Ovary (tissue), 10 donors: ENCODE measurements at places on chromosomes 7 and 10.

DNA sequence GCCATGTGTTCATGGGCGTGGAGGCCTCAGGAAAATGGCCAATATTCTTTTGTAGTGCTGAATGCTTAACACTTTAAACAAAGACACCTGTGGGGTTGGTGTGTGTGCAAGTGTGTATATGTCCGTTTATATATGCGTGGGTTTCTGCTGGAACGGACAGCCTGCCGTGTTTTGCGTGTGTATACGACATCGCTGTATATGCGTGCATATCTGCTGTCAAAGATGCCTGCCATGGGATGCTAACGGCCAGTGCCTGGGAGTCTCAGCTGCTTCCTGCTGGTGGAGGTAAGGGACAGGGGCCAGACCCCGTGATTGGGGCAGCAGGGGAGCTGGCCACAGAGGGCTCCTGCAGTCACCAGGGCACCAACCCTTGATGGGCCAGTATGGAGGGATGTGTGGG, 216.3 kb upstream of the SHH start:
- DNase-seq = no peak

GRCh38 chr10:50788951-50789945, 49.5 kb downstream of the ASAH2B start:
- no peak for DNase-seq

GRCh38 chr10:74337330-74338016, 186.5 kb downstream of the ADK start:
- no peak for DNase-seq

GRCh38 chr10:21138769-21139340, 241.7 kb upstream of the NEBL start:
- no peak for DNase-seq

- no peak for DNase-seq
Observed at GRCh38 chr7:157124690-157125089, 14.0 kb upstream of the UBE3C start.

DNA sequence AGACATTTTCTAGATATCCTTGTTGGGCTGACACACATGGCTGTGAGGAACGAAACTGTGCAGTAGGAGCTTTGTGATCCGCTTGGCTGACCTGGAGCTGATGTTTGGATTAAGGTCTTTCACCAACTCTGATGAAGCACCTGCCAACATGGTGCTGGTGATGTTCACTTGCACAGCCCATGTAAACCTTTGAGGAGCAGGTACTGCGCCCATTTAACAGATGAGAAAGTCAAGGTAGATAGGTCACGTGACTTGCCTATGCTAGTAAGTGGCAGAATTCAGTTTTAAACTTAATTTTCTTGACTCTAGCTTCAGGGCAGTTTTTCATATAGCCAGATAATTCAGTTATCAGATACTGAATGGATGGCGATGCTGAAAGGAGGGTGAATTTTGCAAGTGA, 351.9 kb downstream of the RPS24 start:
- no peak for DNase-seq

DNA sequence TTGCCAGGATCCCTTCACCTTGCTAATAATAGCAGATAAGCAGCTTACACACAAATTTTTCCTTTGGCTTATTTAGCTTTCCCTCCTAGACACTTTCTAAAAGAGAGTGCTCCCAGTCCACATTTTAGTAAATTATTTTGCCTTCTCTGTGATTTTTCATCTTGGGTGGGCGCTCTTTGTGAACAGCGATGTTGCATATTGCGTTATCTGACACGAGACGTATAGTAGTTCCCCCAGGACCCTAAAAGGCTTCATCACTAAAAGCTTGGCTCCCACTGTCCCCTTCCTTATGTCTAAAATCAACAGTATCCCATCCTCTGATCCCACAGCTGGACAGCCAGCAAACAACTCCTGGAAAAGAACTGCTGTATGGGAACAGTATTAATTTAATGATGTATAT, 232.9 kb downstream of the DYNC1I1 start:
- no peak for DNase-seq

- DNase-seq = no peak
Observed at GRCh38 chr7:24406053-24406788, 122.2 kb downstream of the NPY start.

DNA sequence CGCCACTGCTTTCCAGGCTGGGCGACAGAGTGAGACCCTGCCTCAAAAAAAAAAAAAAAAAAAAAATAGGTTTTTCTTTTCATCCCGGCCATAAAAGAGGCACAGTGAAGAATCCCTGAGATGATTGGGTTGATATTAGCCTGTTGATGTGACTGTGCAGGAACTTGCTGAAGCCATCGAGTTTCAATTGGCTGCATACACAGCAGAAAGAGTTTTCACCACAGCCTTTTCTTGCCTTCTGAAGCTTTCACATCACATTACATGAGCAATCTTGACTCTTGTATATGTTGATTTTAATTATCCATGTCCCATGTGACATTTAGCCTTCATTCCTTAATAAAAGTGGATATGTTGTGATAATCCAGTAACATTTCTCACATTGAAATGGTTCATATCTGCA, 14.9 kb upstream of the PLXDC2 start:
- no peak for DNase-seq

GRCh38 chr10:128763588-128763987, 637.4 kb upstream of the MKI67 start:
- no peak for DNase-seq

DNA sequence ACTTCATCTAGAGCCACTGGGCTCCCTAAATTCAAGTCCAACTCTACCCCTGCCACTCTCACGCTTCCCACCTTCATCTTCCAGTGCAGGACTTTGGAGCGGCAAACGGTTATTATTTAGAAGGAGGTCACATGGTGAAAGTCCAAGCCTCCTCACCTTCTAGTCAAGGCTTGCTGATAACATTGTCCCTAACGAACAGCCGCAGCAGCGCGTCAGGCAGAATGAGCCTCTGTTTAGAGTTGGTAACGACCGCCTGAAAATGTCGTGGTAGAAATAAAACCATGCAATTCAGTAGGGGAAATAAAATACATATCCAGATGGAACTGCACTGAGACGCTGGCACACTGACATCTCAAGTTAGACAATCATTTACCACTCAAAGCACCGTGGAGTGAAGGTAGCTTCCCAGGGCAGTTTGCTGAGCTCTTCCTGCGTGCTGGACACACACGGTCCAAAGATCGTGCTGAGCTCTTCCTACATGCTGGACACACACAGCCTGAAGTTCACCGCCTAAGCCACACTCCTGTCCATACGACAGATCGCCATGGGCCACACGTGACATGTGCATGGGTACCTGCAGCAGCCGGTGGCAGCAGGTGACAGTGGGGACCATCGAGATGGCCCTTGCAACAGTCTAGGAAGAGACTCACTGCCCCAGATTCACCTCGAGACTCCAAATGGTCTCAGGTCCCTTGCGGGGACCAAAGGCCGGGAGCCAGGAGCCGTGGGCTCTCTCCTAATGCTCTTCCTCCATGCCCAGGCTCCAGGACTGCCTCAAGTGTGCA, 323.5 kb downstream of the PTPRN2 start:
- DNase-seq = no peak

- no peak for DNase-seq
Observed at GRCh38 chr7:81244224-81244623, 325.4 kb upstream of the SEMA3C start.

GRCh38 chr10:131649617-131650016, 251.2 kb upstream of the PPP2R2D start:
- DNase-seq = no peak

DNA sequence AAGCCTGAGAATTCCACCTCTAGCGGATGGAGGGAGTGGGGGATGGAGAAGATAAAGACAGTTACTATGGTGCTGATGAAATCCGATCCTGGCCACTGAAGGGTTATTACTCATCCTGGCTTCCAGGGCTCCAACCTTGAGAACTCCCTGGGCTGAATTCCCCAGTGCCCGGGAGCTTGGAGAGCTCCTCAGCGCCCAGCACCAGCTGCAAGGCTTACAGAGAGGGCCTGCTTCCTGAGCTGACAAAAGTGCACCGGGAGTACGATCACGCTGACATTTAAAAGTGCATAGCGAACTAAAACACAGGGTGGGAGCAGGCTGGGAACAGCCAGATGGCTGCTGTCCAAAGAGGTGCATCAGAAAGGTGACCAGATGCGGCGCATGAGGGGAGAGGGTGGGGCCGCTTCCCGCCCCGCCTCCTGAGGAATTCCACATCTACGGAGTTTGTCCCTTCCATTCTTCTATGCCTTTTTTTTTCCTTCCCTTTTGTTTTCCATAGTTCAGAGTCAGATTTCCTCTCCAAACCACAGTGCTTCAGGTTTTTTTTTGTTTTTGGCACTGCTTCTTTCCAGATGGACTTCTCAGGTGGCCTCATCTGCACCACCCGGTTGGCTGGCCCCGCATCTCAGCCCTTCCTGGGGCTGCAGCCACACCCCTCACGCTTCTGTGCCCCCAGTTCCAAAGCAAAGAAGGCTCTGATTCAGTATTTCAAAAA, 62.4 kb upstream of the MKRN1 start:
- DNase-seq = peak; percentile 90

GRCh38 chr10:29689001-29689400, 54.2 kb upstream of the SVIL start:
- DNase-seq = no peak

DNA sequence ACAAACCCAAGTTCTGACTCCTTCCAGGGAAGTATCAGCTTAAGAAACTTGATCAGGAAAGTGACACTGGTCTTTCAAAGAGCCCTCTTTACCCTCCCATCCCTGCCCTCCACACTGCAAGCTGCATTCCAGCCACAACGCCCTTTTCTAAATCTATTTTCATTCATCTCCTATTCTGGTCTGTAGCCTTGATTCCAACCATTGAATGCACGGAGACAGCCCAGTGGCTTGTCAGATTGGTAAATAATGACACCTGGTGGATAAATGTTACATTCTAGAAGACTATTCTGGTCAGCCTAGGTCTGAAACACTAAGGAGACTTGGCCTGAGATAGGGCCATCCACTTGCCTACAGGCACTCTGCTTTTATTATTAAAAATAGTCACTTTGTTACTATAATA, 20.9 kb downstream of the MORN4 start:
- DNase-seq = no peak

DNA sequence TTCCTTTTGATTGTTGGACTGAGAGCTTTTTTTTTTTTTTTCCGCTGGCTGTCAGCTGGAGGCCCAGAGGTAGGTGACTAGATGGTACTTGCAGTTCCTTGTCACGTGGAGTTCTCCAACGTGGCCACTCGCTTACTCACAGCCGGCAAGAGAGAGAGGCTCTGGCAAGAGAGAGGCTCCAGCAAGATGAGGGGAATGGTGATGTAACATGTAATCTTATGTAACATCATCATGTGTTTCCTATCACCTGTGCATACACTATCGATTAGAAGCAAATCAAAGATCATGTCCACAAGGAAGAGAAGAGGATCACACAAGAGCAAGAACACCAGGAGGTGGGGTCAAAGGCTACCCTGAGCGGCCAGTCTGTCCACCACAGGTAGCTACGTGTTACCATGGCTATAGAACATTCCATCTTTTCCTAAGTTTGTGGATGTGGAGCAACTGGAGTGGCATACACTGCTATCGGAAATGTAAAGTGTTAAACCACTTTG, 4.0 kb upstream of the BORCS7 start:
- DNase-seq = no peak

DNA sequence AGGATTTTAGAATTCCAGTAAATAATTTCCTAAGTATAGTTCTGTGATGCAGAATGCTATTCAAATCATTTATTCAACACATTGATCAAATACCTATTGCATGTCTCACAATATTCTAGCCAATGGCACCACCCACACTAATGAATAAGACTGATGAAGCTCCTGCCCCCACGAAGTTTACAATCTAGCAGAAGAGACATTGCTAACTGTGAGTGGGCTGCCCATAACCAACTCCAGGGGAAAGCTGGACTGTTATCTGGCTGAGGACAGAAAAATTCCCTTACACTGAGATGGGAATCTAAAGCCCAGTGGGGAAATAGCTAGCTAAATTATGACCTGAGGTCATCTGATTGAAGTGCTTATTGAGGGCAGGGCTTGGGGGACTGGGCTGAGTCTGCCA, 128.8 kb upstream of the LYZL2 start:
- DNase-seq = no peak

DNA sequence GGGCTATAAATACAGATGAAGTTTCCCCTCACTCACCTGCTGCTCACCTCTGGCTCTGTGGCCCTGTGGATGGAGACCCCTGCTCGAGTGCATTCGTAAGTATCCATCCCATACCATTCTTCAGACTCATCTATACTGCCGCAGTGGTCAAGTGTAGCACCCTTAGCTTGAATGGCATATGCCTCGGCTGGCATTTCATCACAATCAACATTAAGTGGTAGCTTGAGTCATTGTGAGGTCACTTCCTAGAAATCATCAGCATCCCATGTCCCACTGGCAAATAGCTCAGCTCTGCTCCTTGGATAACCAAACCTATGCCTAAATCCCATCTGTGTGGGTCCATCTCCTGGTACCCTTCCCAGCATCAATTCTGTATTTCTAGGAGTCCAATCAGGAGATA, 38.2 kb downstream of the MDH2 start:
- no peak for DNase-seq

DNA sequence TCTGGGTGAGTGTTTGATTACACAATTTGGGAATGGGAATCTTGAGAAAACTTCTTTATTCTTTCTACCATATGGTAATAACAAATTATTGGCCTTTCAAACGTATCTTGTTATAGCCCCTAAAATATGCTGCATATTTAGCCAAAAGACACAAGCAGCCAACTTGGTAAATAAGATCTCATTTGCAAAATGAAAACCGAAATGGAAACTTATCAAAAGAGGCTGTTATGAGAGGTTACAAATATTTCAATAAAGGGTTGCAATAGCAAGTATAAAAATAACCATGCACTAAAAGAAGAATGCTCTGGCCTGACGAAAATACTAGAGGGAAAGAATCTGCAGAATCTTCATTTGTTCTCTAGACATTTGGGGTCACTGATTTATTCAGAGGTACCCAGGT, 259.5 kb upstream of the LRRN3 start:
- DNase-seq = no peak

GRCh38 chr10:128046953-128047290, 79.3 kb downstream of the MKI67 start:
- no peak for DNase-seq

DNA sequence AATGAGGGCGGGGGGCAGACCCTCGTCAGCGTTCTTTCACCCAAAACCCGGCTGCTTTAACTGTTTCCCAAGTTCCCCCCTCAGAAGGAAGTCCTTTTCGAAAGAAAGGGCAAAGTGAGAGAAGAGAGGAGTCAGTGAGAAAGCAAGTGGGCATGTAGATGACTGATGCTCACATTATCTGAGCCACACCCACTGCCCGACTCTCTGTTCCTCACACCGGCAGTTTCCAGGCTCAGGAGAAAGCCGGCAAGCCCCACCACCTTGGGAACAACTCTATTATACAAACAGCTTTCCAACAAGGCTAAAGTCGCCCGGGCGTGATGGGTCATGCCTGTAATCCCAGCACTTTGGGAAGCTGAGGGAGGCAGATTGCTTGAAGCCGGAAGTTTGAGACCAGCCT, 23.1 kb downstream of the RCC1L start:
- DNase-seq = no peak

GRCh38 chr7:12625836-12626235, 55.3 kb downstream of the SCIN start:
- DNase-seq = no peak

DNA sequence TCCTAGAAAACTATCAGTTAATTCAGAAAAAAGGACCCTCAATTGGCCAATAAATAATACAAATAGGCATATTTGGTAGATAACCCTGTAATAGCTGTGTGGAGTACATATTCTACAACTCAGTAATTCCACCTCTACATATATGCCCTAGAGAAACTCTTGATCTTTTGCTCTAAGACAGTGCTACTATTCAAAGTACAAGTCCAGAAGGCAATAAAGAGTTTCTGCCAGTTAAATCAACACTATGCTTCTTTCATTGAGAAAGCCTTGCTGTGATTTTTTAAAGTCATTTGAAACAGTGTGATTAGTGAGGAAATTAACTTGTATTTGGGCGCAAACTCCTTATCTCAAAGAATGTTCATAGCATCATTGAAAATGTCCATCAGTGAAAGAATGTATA, 75.6 kb downstream of the ZNRF2 start:
- no peak for DNase-seq
